ENCODE measurements at places on chromosomes 7 and 10. TPM values are rescaled to one million over a fixed set of nuclear protein-coding genes. Genes with fewer than 3 reads are reported as not detected.

Gene SLF2
- total RNA-seq: 29.8 TPM

Gene ZWINT
- total RNA-seq: 32.8 TPM

Gene PUS7
- total RNA-seq: 14.7 TPM

Gene ZEB1
- total RNA-seq: 37.3 TPM

Gene GPRIN2
- total RNA-seq: 9.1 TPM

Gene MSMB
- total RNA-seq: not detected

Gene PLPP4
- 0.74 TPM for total RNA-seq

Gene ANKRD7
- not detected for total RNA-seq

Gene CYTH3
- total RNA-seq: 30.9 TPM

Gene ASCC1
- total RNA-seq: 47.9 TPM

Gene DNAJC12
- total RNA-seq: 6.7 TPM

Gene ZNF775
- total RNA-seq: 31.7 TPM

Gene SLC26A5
- 0.15 TPM for total RNA-seq

Gene PDE6C
- not detected for total RNA-seq

Gene NOS3
- total RNA-seq: 19.7 TPM

Gene SH3PXD2A
- total RNA-seq: 75.9 TPM

Gene EPO
- total RNA-seq: 0.60 TPM

Gene SLC16A12
- 7.0 TPM for total RNA-seq

Gene KCNMA1
- total RNA-seq: 1.8 TPM

Gene ZNF503
- total RNA-seq: 110 TPM

Gene FAM171A1
- total RNA-seq: 41.5 TPM

Gene TRPV5
- total RNA-seq: not detected

Gene SPDYE2B
- total RNA-seq: not detected

Gene ACHE
- 25.6 TPM for total RNA-seq

Gene STYXL1
- total RNA-seq: 46.7 TPM

Gene MUC3A
- total RNA-seq: not detected

Gene TAS2R38
- total RNA-seq: not detected

Gene KCNH2
- 91.5 TPM for total RNA-seq

Gene AQP1
- 35.6 TPM for total RNA-seq

Gene CUEDC2
- total RNA-seq: 113 TPM

Gene DRGX
- total RNA-seq: not detected

Gene CUL2
- total RNA-seq: 19.2 TPM

Gene NME8
- 0.06 TPM for total RNA-seq

Gene HMX3
- not detected for total RNA-seq

Gene SPDYE3
- total RNA-seq: not detected

Gene CPVL
- total RNA-seq: 49.5 TPM

Gene SPDYE2
- total RNA-seq: not detected

Gene AKR1C4
- not detected for total RNA-seq

Gene UTF1
- total RNA-seq: not detected

Gene NUB1
- total RNA-seq: 31.4 TPM

Gene ARMC10
- total RNA-seq: 33.9 TPM

Gene AGBL3
- 1.7 TPM for total RNA-seq

Gene GATA3
- total RNA-seq: 3.4 TPM

Gene TFR2
- total RNA-seq: 0.89 TPM

Gene ADAM22
- 4.1 TPM for total RNA-seq

Gene TEX47
- total RNA-seq: not detected

Gene OR6V1
- not detected for total RNA-seq

Gene ACSL5
- not detected for total RNA-seq

Gene STOX1
- 6.0 TPM for total RNA-seq
